ENCODE measurements at places on chromosomes 16 and 17.

DNA sequence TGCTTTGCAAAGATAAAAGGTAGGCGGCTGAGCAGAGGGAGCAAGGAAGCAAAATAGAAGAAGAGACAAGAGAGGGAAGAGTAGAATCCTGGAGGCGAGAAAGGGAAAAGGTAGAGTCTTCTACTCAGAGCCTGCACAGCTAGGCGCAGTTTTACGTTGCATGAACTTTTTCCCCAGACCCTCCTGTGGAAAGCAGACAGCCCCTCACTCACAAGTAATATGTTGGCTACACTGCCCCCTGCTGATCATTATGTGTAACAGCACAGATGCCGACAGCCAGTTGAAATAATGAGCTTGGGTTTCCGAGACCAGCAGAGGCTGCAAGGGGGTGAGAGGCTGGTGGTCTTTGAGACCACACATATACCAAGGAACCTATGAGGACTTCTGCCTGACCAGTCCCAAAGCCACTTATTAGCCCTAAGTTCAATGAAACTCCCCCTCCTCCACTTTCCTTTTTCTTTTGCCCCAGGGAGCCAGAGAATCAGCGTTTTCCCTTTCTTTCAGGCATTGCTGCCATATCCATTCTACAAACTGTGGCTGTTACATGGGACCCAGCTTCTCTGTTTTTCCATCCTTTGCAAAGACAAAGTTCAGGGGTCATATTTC is 22.5 kb upstream of the CMTR2 start:
- no peak for DNase-seq

DNA sequence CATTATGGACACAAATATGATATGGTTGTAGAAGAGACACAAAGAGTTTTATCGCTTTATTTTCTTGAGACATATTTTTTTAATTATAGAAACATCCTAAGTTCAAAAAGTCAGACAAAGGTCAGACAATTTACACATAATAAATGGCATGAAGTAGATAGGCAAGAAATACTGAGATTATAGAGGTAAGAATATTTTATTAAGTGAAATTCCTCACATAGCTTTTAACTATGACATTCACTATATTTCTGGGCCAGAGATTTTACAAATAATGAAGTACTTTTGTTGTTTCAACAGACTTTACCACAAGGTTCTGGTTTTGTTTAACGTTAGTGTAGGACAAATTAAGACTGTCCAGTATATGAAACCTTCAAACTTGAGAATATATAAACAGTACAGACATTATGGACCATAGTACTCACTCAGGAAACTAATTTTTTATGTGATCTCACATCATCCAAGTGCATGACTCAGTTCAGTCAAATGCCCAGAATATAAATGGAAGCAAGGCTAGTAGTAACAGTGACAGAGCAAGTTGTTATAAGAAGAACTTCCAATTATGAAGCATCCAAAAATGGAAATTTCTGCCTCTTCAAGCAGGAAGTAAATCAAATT is 394.8 kb downstream of the KCNJ2 start:
- DNase-seq: no peak

DNA sequence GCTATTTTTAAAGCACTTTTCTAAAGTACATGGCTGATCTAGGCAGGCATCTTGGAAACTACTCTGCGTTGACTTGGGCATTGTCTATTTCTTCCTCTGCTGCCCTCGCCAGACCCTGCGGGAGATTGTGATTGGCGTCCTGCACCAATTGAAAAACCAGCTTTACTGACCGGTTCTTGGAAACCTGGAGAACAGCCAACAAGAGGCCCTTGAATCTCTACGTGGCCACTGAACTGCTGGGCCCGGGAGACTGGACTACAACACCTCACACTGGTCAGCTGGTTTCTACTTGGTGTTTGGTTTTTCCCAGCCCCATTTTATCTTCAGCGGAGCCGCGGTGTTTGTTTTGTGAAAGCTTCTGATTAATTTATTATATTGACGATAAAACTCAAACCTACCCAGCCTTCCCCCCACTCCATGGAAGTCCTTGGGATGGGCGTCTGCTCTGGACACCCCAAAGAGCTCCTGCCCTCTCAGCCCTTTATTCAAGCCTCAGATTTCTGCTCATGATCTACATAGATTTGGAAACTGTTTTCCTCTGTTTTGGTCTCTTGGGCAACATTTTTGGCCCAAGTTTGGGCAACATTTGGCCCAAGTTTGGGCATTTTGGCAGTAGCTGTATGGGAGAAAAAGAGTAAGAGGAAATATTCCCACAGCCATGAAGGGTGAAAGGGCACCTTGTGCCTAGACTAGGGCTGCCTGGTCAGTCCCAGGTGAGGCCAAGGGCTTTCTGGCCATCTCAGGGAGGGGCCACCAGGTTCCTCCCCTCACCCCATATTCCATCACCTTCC is 4.7 kb downstream of the MLX start:
- no peak for DNase-seq

DNA sequence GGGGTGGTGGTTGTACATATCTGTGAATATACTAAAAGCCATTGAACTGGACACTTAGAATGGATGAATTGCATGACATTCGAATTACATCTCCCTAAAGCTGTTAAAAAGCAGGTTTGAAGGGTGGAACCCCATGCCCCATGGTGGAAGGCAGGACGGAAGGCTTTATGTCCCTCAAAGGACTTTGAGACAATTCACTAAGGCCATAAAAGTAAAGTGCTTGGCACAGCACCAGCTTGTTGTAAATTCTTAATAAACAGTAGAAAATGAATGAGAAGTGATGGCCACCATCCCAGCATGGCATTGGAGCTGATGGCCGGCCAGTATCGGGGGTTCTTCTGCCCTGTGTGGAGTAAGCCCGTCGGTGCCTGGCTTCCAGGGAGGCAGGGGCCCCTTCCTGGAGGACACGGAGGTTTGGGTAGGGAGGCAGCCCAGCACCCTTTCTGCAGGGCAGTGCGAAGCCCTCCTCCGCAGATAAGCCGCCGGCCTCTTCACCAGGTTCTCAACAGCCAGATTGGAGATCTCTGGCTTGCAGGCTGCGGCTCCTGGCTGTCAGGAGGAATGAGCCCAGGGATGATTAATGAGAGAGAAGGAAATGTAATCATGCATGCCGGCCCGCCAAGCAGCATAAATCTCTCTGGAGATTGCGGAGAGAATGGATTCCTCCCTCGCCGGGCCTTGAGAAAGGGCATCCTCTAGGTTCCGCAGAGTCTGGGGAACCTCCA is 346.9 kb downstream of the FOXL1 start:
- DNase-seq: no peak

- DNase-seq: no peak
Observed at GRCh38 chr17:45902892-45903346, 8.6 kb downstream of the MAPT start.

DNA sequence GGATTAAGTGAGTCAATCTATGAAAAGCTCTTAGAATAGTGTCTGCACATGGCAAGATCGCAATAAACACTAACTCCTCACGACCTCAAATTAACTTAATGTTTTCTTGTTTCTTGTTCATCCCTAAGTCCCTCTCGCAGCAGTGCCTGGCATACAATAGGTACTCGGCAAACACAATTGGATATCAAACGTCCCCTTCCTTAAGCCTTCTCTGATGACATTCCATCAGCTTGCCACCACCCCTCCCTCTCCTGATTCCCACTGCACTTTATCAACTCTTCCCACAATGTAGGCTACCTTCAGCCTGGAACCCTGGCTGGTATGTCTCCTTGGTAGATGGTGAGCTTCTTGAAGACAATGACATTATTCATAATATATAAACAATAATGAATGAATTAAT is 33.3 kb downstream of the CCDC42 start:
- no peak for DNase-seq

DNA sequence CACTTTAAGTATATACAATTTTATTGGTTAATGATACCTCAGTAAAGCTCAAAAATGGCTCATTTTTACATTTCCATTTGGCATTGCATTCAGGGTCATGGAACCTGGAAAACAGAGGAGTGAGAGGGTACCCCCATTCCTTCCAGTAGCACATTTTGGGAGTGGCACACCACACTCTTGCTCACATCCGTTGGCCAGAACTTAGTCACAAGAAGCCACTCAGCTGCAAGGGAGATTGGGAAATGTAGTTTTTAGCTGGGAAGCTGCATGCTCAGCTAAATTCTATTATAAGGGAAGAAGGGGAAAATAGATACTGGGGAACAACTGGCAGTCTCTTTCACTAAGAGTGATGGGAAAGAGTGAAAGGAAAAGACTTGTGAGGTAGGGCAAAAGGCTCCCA is 102.5 kb upstream of the TMEM97 start:
- no peak for DNase-seq

DNA sequence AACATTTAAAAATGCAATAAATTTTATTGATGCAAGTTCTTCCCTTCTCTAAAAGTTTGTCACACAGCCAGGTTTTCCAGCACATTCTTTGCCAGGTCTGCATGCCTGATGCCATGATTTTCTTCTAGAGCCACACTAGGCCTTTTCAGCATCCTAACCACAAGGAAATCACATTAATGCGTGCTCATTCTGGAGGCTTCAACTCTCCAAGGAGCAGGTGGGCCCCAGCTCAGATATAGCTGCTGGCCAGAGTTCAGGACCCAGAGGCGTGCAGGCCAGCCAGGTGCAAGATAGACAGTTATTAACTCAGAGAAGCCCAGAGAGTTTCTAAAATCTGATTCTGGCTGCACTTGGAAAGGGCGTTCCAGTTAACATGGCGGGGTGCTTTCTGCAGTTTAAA is 124.5 kb upstream of the MAF start:
- DNase-seq: no peak

DNA sequence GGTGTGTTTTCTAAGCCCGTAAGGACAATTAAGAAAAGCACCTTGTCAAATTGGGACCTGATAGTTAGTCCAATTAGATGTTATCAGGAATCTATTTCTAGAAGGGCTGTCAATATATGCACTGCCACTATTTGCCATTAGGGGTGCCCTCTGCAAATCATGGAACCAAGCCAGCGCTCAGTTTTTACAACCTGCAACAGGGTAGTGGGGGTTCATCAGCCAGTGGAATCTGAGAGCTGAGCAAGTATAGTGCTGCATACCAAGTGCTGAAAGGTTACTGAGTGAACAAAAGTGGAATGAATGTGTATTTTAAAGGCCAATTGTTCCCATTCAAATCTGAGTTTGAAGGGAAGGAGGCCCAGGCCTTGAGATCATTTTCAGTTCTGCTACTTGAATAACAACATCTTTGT is 10.4 kb downstream of the PRR11 start:
- peak; percentile 11 for DNase-seq

GRCh38 chr17:78693346-78694083 is 88.6 kb downstream of the CYTH1 start:
- no peak for DNase-seq

GRCh38 chr16:85659336-85659735 is 29.4 kb downstream of the GINS2 start:
- no peak for DNase-seq

DNA sequence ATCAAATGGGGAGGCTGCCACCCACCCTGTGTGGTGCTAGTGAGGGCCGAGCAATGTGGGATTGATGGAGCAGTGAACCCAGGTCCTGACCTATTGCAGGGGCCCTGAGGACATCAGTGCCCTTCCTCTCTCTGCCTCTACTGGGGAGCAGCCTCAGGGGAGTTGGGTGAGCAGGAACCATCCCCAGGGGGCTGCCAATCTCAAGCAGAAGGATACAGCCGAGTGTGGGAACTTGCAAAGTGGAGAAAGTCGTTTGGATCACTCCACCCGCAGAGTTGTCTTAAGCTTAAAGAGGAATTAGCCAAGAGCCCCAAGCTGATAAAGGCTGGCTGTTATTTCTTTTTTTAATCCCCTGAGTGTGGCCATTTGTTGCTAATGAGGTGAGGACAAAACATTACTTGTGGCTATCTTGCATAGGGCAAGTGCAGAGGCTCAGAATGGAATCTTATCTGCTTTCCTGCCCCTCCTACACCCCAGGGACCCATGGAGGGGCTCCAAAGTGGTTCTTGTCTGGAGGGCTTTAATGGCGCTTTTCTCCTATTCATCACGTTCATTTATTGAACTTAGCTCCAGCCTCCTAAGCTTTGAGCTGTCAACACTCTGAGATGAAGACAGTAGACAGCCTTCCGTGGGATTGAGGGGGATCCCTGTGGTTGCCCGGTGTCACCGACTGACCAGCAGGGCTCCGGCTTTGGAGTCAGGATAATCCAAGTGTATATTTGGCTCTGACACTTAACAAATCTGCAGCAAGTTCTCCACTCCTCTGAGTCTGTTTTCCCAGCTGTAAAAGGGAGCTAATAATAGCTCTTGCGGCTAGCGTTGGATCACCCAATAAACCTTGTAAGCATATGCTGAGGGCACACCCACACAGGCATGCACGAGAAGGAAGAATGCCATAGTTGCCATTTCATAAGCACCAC is 45.1 kb downstream of the MYH11 start:
- no peak for DNase-seq

GRCh38 chr17:46876353-46876887 is 25.0 kb downstream of the WNT9B start:
- no peak for DNase-seq

GRCh38 chr17:43540821-43541674 is 5.1 kb downstream of the ETV4 start:
- DNase-seq: no peak

- no peak for DNase-seq
Observed at GRCh38 chr17:38536661-38537060, 69.1 kb downstream of the SRCIN1 start.

DNA sequence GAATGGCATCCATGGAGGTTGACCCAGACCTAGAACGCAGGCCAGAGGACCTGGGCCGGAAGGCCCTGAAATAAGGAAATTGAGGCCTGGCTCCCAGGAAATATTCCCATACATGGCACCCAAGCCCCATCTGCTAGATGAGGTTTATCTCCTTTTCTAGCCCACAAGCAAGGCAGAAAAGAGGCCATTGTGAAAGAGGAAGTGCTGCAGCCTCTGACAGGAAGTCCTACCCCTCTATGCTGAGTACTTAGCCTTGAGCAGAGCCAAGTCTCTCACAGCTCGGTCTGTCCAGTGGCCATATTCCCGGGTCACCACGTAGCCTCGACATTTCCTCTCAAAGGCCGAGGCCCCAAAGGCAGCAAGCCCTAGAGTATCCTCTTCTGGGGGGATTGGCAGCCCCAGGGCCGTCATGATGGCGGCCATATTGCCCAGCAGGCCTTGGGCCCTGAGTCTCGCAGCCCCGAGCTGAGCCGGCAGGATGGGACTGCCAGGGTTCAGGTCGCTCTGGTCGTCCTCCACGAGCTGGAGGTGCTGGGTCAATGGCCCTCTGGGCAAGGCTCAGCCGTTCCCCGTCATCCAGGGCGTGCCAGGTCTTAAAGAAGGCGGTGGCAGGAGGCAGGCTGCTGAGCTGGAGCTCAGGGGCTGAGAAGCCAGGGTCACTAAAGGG is 7.8 kb downstream of the CTF1 start:
- no peak for DNase-seq

DNA sequence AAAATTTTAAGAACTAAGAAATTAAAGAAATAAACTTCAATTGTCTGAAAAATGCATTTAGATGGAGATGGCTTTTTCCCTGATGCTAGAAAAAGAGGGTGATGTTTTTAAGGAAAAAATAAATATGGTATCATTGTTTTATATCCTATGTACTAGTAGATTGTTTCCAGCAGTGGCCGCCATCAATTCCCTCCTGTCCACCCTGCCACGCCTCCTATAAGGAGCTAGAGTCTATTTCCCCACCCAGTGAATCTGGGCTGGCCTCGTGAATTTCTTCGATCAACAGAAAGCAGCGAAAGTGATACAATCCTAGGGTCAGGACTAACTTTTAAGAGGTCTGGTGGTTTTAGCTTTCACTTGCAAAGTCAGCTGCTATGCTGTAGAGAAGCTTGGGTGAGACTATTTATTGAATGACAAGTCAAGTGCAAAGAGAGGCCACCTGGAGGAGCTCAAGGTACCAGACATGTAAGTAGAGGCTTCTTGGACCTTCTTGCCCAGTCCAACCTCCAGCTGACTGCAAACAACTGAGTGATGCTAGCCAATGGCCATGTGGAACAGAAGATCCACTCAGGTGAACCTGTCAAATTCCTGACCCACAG is 80.9 kb upstream of the MTMR4 start:
- DNase-seq: no peak
